ENCODE measurements at places on chromosomes 2 and 18.
A peak's percentile ranks its signal among the peaks of the same experiment; 100 is the strongest.

- no peak for DNase-seq
These were observed 18.2 kb downstream of the IWS1 start for GRCh38 chr2:127508023-127508630.

- no peak for DNase-seq
These were observed 46.6 kb upstream of the ZBTB7C start for GRCh38 chr18:48455555-48456478.

- no peak for DNase-seq
These were observed 436.9 kb downstream of the EIPR1 start for GRCh38 chr2:2940702-2941101.

DNA sequence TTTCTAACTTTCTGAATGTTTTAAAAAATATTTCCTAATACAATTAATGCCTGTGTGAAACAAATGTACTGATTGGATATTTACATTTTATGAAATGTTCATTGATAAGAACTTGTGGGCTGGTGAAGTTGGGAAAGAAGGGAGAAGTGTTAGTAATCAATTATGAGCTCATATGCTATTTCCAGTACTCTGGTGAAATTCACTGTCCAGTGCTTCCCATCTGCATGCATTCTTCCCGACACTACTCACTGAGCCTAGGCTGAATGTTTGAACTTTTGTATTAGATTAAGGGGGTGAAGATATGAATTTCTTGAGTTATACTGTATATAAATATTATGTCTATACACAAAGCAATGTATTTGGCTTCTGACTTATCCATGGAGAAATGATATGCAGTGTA, 36.0 kb downstream of the SKA1 start:
- DNase-seq: no peak

- DNase-seq: no peak
These were observed 24.6 kb downstream of the NRP2 start for GRCh38 chr2:205706769-205707381.

DNA sequence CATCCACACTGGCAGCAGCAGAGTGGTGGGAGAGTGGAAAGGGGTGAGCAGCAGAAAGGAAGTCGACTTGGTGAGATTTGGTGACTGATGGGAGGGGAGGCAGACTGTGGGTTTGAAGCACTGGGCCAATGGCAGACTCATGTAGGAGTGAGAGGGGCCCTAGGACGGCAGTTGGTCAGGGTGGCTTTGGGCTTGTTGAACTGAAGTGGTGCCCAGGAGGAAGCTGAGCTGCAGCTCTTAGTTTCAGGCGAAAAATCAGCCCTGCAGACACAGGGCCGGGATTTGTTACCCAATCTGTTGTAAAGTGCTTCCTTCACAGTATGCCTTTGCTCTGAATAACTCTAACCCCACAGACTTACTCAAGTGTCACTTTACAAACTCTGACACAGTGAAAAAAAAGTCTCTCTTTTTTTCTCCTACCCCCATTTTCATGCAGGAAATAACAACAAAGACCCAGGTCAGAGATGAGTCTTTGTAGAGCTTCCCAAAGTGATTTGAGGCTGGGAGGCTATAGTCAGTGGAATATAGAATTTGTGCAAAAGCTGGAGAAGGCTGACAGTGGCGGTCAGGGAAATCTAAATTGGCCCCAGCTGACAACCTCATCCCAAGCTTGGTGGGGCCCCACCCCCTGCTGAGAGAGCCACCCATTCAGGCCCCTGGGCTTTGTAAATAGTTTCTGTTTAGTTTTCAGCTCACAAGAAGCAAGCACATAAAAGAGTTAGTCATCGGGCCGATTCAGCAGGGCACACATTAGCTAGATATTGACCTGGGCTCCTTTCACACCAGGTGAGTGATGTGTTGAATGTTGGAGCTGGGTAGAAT, 226.9 kb downstream of the VAPA start:
- no peak for DNase-seq

DNA sequence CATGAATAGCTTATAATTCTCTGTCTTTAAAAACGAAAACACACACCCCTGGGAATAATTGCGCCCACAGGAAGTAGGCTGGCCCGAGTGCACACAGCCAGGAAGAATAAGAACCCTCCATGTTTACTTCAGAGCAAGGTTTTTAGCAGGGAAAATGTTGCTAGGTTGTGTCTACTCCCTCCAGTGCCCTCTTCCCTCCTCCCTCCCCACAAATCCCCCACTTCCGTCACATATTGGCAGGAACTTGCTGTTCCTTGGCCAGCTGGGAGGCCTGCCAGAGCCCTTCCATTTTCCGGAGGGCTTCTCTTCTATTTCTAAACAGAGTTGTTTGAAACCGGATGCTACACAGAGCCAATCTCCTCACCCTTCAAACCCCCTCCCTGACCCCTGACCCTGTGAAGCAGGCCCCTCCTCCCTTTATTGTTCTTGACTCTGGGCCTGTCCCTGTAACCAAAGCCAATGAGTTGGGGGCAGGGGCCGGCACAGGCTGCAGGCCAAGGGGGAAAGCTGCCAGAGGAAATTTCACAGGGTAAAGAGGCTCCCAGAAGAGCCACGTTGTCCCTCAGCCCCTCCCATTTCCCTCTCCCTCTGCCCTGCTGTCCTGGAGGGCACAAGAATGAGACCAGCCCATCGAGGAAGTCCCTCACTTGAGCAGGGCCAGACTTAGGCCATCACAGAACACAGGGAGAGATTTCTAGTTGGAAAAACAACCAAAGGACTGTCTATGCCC, 49.8 kb upstream of the LGALSL start:
- DNase-seq: peak; percentile 79

DNA sequence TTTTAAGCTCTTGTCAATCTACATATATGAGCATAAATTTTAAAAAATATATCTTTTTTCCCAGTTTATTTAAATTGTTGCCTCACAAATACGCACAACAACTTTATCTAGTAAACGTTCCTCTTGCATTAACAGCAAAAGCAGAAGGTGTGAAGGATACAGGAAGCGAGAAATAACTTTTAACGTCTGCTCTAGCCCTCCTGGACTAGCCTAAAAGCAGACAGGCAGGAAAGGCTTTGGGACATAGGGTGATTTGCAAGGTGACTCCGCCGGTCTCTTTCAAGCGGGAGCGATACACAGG, 434 bp upstream of the DUSP19 start:
- DNase-seq: no peak

- DNase-seq: peak; percentile 73
These were observed 382.0 kb downstream of the SOX11 start for GRCh38 chr2:6074089-6074643.

- no peak for DNase-seq
These were observed 110.0 kb upstream of the ARL4C start for GRCh38 chr2:234606896-234607295.

DNA sequence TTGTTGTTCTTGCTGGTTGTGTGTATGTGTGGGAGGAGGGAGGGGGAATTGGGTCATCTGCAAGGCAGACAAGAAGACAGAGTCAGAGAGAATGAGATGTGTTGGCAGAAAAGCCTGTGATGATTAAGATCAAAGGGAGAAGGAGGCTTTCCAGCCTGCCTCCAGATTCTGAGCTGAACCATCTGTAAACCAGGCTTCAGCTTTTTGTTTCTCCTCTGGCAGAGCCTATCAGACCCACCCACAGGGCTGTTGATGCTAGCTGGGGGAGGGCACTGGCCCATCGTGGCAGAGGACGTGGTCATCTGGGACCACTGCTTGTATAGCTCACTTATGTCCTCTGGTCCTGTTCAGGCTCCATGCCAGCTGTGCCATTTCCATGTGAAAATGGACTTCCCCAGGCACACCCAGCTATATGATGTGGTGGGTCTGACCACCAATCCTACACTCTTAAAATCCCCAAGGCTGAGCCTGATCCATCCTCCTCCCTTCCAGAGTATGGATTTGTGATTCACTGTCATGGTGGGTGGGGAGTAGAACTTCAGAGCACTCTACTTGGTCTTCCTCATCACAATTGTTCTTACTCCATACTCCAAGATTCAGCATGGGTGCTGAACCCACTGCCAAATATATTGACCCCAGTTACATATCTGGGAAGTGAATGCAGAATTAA, 27.8 kb upstream of the COL6A3 start:
- no peak for DNase-seq

GRCh38 chr2:70391988-70392387, 90.1 kb upstream of the FAM136A start:
- no peak for DNase-seq

DNA sequence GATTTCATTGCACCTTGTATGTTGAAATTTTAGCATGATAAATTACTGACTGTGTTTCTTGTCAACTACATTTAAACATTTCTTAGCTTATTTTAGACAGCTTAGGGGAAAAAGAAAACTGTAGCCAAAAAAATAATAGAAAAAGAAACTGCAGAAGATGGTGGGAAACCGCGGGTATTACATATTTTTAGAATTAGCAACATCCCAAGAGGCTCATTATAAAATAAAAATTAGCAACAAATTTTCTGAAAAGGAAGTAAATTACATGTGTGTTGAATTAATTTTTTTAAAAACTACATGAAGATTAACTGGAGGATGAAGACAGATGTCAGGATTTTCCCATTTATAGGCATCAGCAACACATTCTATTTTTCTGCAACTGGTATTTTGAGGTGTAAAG, 4.3 kb downstream of the PELI1 start:
- DNase-seq: no peak

DNA sequence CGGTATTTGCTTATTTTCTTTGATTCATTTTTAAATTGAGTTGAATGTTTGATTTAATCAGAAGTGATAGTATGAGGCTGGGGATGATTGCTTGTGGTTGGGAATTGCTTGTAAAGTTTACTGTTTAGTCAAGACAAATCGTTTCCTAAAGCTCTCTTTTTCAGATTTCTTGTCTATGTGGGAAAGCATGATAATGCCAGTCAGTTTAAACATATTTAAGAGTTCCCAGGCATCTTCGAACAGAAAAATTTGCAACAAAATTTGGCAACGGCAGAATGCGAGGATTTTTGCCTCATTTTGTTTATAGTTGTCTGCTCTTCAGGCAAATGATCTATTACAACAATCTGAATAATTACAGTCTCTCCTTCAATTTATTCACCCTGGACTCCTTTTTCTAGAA, 22.5 kb downstream of the EPAS1 start:
- no peak for DNase-seq

- no peak for DNase-seq
These were observed 9.9 kb downstream of the SLC66A2 start for GRCh38 chr18:79941473-79942119.

DNA sequence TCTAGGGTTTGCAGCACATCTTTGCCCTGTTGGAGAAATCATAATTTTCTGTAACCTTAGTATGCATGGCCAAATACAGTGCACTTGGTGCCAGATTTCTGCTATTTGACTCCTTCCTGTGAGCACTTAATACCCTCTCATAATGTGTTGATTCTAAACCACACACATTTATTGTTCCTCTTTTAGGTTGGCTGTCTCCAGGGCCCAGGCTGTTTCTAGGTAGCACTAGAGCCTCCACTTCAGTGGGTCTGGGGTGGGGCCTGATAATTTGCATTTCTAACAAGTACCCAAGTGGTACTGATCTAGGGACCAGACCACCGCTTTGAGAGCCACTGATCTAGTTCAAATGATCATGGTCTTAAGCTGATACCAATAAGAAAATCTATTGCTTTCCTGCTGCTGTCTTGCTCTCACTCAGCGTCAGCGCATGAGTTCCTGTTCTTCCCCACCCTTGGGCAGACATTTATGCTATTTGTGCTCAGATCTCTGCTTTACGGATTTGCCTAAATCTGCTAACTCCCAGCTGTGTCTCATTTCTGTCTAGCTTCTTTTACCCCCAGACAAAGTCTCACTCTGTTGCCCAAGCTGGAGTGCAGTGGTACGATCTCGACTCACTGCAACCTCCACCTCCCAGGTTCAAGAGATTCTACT, 7.4 kb downstream of the PTRHD1 start:
- DNase-seq: peak; percentile 85

GRCh38 chr18:36108196-36108595, 20.9 kb downstream of the SLC39A6 start:
- DNase-seq: no peak

DNA sequence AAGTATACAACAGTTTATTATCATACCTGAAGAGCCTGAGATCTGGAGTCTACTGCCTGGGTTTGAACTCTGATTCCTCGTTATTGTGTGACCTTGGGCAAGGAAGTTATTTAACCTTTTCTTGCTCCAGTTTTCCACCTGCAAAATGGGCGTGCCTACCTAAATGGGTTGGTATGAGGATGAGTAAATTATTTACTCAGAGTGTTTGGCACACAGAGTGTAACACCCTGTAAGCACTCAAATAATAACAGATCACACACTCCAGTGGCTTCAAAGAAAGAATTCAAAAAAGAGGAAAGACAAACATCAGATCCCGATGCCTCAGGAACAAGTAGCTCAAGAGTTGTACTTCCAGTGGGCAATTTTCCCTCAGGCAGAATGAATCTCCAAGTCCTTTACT, 2.4 kb downstream of the SRD5A2 start:
- no peak for DNase-seq
